ENCODE measurements at places on chromosomes 5 and 9.

- DNase-seq: no peak
Observed at GRCh38 chr5:80198399-80198798, 57.4 kb downstream of the SERINC5 start.

- no peak for DNase-seq
Observed at GRCh38 chr9:26157411-26157810, 479.2 kb upstream of the TUSC1 start.

- DNase-seq: no peak
Observed at GRCh38 chr9:107323836-107324585, 40.9 kb downstream of the RAD23B start.

DNA sequence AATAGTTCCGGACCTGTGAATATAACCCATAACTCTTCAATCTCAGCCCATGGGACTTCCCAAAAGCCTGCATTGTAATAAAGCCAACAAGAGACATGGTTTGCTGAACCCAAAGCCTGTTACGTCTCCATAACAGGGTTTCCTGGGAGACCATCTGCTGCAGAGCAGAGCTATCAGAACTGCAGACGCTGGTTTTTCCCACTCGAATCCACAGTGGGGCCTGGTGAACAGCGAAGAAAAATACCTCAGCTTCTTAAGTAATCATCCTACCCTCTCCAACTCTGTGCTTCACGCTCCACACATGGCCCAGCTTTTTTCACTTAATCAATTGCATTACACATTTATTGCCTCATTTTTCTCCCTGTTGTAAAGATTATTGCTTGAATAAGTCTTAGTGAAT, 409.5 kb upstream of the GRIA1 start:
- DNase-seq: no peak

DNA sequence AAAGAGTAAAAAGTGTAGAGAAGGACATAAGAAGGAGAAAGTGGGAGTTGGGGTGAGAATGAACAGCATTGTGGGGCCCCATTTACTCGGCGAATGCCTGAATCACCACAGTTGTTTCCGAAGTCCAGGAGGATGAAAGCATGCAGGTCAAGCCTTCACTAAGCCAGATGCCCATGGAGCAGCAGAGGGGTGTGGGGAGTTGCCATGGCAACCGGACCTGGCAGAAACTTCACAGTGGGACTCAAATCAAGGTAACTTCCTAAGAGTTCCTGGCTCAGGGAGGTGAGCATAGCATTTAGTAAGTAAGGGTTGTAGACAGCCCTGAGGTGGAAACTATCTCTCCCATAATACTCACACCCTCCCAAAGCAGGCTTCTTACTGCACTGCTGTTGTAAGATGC, 357.1 kb downstream of the TRIM32 start:
- no peak for DNase-seq

GRCh38 chr9:135790356-135790755, 88.4 kb downstream of the KCNT1 start:
- DNase-seq: no peak

GRCh38 chr5:65451436-65451835, 30.3 kb downstream of the ADAMTS6 start:
- DNase-seq: no peak

Measured in activated CD8-positive, alpha-beta memory T cell treated with anti-CD3 and anti-CD28 coated beads for 1 hour (primary cell).